Gastroesophageal sphincter (tissue), 4 donors: ENCODE measurements at places on chromosomes 1 and 21.

- H3K27ac ChIP-seq: no peak overlapping the region
- no peak for ATAC-seq
- no peaks in the 10 kb centered on the region for H3K4me1 ChIP-seq
- peaks cover 25% of the 10 kb centered on the region for H3K27me3 ChIP-seq
Measured at GRCh38 chr1:29264773-29265389, 28.6 kb downstream of the PTPRU start.

DNA sequence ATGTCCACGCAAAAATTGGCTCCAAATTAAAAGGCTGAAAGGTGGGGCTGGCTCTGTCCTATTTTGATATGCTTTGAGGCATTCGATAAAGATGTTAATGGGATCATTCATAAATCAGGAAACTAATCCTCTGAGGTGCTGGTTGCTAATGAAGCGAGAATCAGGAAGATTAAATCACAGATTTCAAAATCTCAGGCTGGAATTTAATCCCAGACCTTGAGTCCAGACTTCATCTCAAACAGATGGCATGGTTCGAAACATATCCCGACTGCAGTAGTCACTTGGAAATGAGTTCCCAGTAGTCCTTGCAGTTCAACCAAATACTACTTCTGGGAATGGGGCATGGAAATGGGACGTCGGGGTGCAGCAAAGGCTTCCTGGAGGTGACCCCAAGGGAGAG lies 4.5 kb upstream of the KLF17 start:
- no peak overlapping the region for H3K4me3 ChIP-seq
- H3K4me1 ChIP-seq: no peaks in the 10 kb centered on the region
- no peaks in the 10 kb centered on the region for H3K27me3 ChIP-seq
- H3K36me3 ChIP-seq: no peaks in the 10 kb centered on the region
- ATAC-seq: no peak

DNA sequence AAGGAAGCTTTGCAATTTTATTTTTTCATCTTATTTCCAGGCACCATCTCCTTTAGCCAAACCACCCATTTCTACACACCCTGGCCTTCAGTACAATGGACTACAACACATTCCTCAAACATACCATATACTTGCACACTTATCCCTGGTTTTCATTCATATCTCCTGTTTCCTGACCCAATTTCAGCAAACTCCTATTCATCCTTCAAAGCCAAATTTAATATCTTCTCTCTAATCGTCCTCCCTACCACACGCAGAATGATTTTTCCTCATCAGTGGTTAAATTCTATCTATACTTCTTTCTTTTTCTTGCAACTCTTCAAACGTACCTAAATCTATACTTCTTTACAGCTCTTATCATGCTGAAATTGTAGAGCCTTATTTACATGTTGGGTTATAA lies 2.9 kb downstream of the DENND2C start:
- no peak overlapping the region for H3K4me3 ChIP-seq
- no peaks in the 10 kb centered on the region for H3K36me3 ChIP-seq
- no peak for ATAC-seq
- no peak overlapping the region for H3K27ac ChIP-seq
- no peaks in the 10 kb centered on the region for H3K27me3 ChIP-seq

GRCh38 chr1:91790392-91790791 lies 95.6 kb downstream of the TGFBR3 start:
- H3K4me1 ChIP-seq: peaks cover 91% of the 10 kb centered on the region
- no peaks in the 10 kb centered on the region for H3K27me3 ChIP-seq
- H3K27ac ChIP-seq: peak overlapping the region; percentile 23
- no peak overlapping the region for H3K4me3 ChIP-seq
- ATAC-seq: no peak

- H3K27me3 ChIP-seq: no peaks in the 10 kb centered on the region
- no peak overlapping the region for H3K4me3 ChIP-seq
- peaks cover 7% of the 10 kb centered on the region for H3K4me1 ChIP-seq
- ATAC-seq: no peak
Measured at GRCh38 chr1:21854751-21855131, 42.7 kb downstream of the LDLRAD2 start.

DNA sequence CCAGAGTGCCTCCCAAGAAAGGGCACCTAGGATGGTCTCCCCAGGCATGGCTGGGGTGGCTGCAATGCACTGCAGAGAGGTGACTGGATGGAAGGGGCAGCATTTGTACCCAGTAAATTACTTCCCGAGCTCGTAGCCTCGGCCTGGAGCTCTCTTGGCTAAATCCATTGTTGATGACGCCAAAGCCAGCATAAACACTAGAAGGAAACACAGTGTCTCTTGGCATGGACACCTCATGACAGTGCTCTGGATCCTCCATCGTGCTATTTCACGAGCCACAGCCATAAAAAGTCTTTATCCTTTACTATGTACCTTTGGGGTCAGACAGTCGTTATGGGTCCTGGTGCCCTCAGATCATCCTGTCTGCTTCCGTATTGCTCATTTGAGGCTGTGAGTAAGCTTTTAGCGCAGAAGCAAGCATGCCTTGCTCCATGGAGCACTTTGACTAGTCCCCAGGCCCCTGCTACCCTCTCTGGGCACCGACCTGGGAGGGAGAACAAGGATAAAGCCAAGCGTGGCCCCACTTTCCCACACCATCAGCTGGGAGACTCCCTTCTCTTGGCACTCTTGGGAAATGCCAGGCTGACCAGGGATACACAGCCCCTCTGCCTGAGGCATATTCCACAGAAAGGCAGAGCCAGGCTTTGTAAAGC lies 10.3 kb upstream of the PRELP start:
- no peak overlapping the region for H3K4me3 ChIP-seq
- peak overlapping the region; percentile 91 for H3K27ac ChIP-seq
- peaks cover 75% of the 10 kb centered on the region for H3K4me1 ChIP-seq
- no peaks in the 10 kb centered on the region for H3K36me3 ChIP-seq

GRCh38 chr1:235990330-235990795 lies 74.5 kb downstream of the NID1 start:
- H3K4me3 ChIP-seq: no peak overlapping the region

DNA sequence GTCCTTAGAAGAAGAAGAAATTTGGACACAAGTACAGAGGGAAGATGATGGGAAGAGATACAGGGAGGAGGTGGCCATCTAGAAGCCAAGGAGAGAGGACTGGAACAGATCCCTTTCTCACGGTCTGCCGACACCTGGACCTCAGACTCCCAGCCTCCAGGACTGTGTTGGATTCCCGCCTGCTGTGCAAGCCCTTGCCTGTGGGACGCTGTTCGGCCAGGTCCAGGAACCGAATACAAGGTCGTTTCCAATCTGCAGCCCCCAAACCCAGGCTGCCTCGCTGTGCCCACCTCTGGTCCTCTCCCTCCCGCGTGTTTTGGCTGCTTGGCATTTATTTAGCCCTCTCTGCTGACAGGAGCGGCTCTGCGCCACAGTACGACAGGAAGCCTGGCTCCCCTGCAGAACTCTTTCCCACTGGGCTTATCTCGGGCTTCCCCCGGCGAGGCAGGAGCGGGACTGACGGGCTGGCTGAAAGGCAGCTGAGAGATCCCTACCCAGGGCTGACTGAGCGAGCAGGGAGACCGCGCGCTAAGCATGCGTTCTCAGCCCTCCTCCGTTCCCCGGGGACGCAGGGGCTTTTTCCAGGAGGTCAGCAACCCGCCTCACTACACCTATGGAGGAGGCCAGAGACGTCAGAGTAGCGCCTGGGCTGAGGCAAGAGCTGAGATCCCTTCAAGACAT lies 238.4 kb downstream of the TNR start:
- H3K4me3 ChIP-seq: no peak overlapping the region
- no peak for ATAC-seq
- H3K4me1 ChIP-seq: no peaks in the 10 kb centered on the region
- H3K36me3 ChIP-seq: no peaks in the 10 kb centered on the region

DNA sequence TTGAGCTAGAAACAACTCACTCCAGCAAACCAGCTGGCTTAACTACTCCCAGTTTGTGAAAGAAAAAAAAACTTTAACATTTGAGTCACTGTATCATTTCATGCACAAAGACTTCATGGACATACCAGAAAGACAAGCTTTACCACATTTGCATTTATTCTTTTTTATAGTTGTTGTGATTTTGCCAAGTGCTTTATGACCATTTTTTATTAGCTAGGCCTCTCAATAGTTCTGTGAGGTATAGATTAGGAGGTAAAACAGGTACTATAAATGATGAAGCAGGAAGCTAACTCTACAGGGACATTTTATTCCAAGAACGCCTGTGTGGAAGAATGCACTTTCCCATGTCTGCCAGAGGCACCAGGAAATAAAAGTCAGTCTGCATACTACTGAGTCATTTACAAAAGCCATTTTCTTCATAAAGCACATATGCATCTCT lies 8.2 kb upstream of the DENND1B start:
- H3K4me1 ChIP-seq: no peaks in the 10 kb centered on the region
- H3K27ac ChIP-seq: no peak overlapping the region
- no peaks in the 10 kb centered on the region for H3K36me3 ChIP-seq
- H3K4me3 ChIP-seq: no peak overlapping the region
- no peak for ATAC-seq

DNA sequence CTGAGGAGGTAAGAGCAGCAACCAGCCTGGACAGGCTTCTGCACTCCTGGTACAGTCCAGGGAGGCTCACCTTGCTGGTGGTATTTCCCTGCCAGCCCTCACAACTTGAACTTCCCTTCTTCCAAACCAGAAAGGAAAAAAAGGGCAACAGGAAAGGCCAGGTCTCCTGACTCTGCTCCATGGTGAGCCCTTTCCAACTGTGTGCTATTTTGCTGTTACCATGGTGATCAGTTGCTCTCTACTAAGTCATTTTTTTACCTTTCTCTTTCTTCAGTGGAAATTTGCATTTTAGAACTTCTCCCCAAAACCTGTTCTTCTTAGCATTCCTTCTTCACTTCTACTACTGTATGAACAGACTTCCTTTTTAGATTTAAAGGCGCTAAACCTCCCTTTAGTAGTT lies 164.3 kb downstream of the GRIK1 start:
- H3K27me3 ChIP-seq: no peaks in the 10 kb centered on the region
- H3K36me3 ChIP-seq: no peaks in the 10 kb centered on the region
- H3K27ac ChIP-seq: no peak overlapping the region

- ATAC-seq: no peak
- H3K27me3 ChIP-seq: peaks cover 9% of the 10 kb centered on the region
- no peak overlapping the region for H3K4me3 ChIP-seq
- no peaks in the 10 kb centered on the region for H3K36me3 ChIP-seq
- no peaks in the 10 kb centered on the region for H3K4me1 ChIP-seq
Measured at GRCh38 chr1:147853391-147853790, 49.2 kb upstream of the GJA8 start.

GRCh38 chr21:15408089-15408488 lies 321.7 kb upstream of the USP25 start:
- ATAC-seq: no peak
- no peak overlapping the region for H3K4me3 ChIP-seq
- H3K27me3 ChIP-seq: no peaks in the 10 kb centered on the region
- H3K27ac ChIP-seq: no peak overlapping the region

DNA sequence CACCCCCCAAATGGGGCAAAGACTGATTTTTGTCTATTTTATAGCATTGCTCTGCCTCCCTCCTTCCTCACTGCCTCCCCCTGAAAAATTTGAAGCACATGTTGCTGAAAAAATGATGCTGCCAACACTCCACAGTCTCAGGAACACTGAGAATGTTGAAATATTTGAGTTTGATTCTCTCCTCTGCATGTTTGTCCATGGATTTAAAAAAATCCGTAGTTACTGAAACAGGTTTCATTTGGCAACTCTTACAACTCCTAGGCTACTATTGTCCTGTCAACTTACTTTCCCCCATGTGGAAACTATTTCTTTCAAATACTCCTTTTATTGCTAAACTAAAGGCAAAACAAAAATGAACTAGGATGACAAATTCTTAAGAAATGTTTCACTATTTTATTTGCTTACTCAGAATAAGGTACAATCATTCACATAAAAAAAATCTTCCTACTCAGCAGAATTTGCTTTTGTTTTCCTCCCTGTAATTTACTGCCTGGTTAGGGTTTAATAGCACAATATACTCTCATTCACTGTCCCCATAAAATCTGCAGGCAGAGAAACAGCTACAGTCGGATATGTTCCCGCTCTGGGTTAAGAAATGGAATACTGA lies 50.2 kb downstream of the C21orf91 start:
- ATAC-seq: no peak
- H3K36me3 ChIP-seq: no peaks in the 10 kb centered on the region
- no peaks in the 10 kb centered on the region for H3K27me3 ChIP-seq
- no peak overlapping the region for H3K27ac ChIP-seq

DNA sequence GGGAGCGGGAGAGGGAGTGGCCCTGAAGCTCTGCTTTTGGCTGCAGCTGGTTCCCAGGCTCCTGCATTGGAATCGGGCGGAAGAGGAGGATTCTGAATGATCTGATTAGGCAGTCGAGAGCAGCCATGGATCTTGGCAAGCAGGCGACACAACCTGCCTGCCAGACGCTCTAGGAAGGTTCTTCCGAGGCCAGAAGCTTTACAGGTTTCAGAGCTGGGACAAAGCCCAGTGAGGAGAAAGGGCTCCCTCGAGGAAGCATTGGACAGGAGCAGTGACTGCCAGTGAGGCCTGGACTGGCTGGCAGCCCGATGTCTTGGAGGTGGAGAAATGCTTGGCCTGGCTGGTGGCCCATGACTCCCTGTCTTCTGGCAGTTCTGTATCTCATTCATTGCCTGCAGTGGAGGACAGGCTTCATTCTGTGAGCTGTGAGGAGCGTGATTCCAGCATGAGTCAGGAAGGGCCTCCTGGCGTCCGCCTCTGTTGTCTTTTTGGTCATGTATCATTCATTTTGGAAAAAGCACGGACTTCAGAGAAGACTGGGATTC lies 132.7 kb upstream of the IPO9 start:
- H3K27ac ChIP-seq: peak overlapping the region; percentile 66
- H3K4me3 ChIP-seq: no peak overlapping the region
- H3K4me1 ChIP-seq: peaks cover 52% of the 10 kb centered on the region
- H3K36me3 ChIP-seq: no peaks in the 10 kb centered on the region
- peak; percentile 95 for ATAC-seq
- no peaks in the 10 kb centered on the region for H3K27me3 ChIP-seq

DNA sequence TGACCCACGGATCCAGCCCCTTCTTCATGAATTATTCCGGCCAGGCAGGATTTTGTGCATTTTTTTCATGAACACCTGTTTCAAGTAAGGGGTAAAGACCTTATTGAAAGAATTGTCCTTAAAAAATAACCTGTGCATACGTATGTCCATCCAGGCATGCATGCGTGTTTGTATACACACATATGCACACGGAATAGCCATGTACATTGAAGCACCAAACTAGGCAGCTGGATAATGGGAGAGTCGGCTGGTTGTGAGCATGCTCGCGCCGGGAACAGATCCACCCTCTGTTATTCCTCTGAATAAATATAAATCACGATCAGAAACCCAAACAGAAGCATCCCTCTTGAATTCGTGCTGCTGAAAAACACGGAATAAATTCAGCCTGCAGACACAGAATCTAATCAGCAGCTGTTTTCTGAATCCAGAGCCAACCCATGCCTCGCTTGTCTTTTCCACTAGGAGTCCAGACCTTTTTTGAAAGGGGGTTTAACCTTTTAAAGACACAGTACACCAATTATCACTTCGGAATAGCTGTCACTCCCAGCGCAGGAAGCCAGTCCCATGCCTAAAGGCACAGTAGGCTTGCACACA lies at the start of gene HIVEP3:
TSS of gene HIVEP3 (minus strand) at position 473 of the 594 bp plus-strand sequence.
- H3K27ac ChIP-seq: no peak within 1 kb of the TSS
- H3K36me3 ChIP-seq: no peaks in the 10 kb centered on the region
- no peaks in the 10 kb centered on the region for H3K27me3 ChIP-seq
- peaks cover 3% of the 10 kb centered on the region for H3K4me1 ChIP-seq

DNA sequence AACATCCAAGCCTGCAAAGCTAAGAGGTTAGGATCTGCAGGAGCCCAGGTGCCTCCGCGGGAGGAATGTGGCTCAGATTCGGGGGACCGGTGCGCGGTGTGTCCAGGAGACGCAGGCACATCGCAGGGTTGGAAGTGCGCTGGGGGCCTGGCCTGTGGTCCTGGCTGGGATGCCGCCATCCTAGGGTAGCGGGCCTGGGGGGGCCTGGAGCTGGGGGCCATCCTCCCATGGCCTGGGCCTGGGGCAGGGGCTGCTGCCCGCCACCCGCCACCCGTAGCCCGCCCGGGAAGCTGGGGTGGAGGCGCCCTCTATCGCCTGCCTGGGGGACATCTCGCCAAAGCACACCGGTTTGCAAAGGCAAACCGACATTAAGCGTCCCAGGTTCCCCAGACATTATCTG lies 170.6 kb upstream of the ARHGEF16 start:
- H3K27me3 ChIP-seq: peaks cover 77% of the 10 kb centered on the region
- ATAC-seq: no peak
- H3K4me3 ChIP-seq: no peak overlapping the region
